ENCODE measurements at places on chromosomes 3 and 15.
A peak's percentile ranks its signal among the peaks of the same experiment; 100 is the strongest.

DNA sequence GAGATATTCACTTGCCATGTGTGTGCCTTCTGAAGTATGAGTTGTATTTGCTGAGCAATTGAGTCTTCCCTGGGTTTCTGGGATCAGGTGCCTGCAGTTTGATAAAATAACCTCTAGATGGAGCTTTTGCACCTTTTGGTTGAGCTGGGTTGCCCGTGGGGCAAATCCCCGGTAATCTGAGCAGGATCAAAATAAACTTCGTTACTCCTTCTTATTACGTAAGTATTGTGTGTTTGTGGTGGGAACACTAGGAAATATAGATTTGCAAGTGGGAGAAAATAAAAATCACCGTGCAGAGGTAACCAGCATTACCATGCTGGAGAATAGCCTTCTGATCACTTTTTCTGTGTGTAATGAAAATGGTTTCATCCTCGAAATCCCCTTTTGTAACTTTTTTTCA lies 277.4 kb upstream of the NR2E3 start:
- peak; percentile 22 for DNase-seq

DNA sequence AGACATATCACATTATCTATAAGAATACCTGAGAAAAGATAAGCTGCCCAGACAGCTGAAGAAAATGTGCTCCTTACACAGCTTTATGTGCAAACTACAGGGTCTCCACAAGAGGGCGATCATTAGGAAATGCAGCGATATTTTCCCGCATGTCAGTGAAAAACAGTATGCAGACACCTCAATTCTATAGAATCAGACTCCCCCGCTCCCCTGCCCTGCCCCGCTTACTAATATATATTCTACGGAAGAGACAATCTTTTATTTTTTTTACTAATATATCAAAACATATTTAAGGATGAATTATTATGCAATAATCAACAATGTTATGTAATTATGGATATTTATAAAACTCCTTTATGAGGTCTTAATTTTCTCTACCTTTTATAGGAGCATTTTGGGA lies 681.3 kb downstream of the ROBO1 start:
- peak; percentile 12 for DNase-seq

GRCh38 chr3:13235897-13236296 lies 162.7 kb upstream of the IQSEC1 start:
- no peak for DNase-seq

DNA sequence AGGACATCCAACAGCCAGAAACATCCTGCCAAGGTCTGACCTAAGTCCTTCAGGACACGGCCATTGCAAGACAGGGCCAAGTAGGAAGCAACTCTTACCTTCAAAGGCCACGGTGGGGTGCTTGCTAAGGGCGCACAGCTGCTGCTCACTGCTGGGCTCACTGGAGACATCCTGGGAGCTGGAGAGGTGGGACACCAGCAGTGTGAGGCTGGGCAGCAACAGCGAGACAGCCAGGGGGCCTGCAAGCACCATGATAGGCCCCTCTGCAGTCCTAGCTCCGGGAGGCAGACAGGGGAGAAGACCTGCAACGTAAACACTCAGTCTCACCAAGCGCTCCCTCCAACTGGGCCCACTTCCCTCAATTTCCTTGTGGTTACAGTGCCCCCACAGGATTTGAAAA lies 79.2 kb downstream of the SEMA5B start:
- DNase-seq, result peak; percentile 44

DNA sequence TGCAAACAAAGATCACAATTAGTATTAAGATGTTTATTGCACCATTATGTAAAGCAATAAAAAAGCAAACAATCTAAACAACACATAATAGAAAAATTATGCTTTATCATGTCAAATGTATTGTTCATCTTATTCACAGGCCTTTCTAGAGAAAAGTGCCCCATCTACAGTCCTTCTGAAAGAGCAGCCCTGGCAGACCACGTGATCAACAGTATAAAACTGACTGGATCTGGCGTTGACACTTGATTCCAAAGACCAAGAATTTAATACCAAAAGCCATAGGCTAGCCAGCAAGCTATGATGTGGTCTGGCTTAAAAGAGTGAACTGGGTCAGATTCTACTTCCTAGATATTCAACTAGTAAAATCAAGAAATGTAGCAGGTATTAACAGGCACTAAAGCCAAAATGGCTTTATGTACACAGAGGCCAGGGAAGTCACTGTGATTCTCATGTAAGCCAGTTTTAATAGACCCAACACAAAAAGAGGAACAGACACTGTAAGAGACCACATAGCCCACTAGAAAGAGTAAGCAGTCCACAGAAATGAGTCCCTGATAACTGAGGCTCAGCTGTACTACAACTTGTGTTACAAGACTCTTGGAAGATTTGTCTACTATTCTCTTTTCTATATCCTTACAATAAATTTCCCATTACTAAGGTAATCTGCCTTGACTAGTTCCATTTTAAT lies 32.5 kb downstream of the DMXL2 start:
- no peak for DNase-seq

GRCh38 chr3:70999730-71000129 lies 583.8 kb downstream of the FOXP1 start:
- no peak for DNase-seq

- DNase-seq, result no peak
Measured at GRCh38 chr3:11455956-11456355, 183.8 kb downstream of the ATG7 start.

DNA sequence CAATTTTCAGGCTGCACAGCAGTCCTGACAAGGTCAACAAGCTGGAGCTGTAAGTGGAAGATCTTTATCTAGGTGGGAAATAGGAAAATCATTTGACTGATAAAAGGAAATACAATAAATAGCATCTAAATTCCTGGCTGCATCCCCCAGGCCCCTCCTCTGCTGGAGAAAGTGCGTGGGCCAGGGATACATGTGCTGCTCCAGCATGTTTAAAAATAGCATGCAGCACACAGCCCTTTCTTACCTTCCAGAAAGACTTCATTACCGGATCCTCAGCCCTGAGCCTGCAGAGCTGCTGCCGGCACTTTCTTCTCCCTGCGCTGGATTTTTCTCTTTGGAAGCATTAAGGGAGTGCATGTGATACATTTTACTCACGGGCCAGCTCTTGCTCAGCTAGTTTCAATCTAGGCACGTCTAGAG lies 77.3 kb downstream of the HMG20A start:
- no peak for DNase-seq

DNA sequence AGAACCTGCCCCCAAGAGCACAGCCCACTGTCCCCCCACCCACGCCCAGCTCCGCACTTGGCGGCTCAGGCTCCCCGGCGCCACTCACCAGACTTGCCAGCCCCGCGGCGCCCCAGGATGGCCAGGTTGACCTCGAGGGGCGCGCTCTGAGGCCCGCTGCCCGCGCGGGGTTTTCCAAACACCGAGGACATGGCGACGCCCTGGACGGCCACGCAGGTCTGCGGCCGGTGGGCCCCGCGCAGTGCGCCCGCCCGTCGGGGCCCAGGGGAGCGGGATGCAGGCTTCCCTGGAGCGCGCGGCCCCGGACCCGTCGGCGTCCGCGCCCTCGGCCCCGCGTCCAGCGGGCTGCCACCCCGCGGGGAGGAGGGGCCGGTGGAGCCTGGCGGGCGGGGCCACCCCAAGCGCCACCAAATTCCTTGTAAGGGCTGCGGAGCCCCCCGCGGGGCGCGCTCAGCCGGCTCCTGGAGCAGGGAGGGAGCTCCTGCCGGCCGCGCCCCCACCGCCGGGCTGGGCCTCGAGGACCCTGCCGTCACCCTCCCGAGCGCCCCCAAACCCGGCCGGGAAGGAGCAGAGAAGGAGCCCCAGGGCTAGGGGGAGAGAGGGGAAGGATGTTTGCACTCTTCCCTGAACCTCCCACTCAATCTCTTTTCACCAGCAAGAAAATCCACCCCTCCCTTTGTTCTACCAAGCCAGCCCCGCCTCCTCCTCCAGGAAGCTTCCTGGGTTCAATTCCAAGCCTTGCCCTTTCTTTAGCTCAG lies at the start of gene RASL12:
Gene RASL12 (minus strand): TSS at position 347 of the 758 bp plus-strand sequence. CDS start 156 bp downstream, at position 191.
- DNase-seq, result no peak

DNA sequence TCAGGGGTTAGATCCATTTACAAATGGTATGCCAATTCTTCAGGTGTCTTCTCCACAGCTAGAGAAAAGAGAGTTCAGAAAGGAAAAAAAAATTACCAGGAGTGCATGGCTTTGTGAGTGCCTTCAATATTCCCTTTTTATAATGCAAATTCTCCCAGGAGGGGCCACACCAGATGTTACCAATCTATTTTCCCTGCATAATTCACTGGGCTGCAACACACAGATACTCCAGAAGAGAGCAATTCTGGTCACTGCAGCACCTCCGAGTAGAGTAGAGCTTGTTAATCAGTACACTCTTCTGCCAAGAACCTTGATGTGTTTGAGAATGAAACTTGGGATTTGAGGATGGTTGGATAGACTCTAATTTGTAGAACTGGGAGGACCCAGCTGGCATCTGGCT lies 80.7 kb upstream of the SPRED1 start:
- DNase-seq, result no peak

DNA sequence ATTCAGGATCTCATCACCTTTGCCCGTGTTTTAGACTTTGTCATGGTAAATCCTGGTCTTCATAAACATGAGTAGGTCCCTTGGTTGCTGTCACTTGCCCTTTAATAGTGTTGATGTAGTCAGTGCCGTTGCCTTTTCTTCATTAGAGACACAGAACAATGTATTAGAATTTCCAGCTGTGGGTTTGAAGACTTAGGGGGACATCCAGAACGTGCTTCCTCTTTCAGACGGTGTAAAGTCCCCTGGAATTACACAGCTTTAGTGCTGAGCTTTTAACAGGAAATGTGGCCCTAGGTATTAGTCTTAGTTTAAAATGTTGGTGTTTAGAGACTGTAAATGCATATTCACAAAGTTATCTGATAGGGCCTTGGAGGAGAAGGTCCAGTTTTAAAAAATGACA lies 8.8 kb upstream of the LRCH3 start:
- no peak for DNase-seq

DNA sequence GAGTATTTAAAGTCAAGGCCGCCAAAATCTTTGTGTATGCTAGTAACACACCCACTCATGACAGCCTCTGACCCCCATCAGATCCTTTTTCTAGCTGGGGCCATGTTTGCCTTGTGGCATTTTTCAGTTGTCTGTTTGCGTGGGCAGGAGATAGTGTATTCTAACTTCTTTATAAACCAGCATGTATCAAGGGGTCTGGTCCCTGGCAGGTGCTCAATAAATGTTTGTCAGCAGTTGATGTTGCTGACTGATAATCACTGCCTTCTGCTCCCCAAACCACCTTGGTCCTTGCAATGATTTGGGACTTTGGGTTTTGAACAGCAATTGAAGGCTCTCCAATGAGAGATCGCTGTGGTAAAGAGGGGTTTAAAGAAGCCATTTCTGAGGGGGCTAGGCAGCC lies 19.2 kb downstream of the RARB start:
- DNase-seq, result no peak

GRCh38 chr3:56822501-56822900 lies 20.8 kb upstream of the ARHGEF3 start:
- no peak for DNase-seq

DNA sequence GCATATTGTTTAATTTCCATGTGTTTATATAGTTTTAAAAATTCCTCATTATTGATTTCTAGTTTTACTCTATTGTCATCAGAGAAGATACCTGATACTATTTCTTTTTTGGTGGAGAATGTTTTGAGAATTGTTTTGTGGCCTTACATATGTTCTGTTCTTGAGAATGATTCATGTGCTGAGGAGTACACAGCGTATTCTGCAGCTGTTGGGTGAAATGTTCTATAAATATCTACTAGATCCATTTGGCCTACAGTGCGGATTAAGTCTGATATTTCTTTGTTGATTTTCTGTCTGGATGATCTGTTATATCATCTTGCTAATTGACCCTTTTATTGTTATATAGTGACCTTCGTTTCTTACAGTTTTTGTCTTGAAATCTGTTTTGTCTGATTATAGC lies 109.7 kb downstream of the UBE2E2 start:
- no peak for DNase-seq

GRCh38 chr3:22450786-22451400 lies 699.9 kb upstream of the ZNF385D start:
- DNase-seq, result no peak

- DNase-seq, result no peak
Measured at GRCh38 chr3:13628841-13629551, 80.1 kb downstream of the FBLN2 start.

DNA sequence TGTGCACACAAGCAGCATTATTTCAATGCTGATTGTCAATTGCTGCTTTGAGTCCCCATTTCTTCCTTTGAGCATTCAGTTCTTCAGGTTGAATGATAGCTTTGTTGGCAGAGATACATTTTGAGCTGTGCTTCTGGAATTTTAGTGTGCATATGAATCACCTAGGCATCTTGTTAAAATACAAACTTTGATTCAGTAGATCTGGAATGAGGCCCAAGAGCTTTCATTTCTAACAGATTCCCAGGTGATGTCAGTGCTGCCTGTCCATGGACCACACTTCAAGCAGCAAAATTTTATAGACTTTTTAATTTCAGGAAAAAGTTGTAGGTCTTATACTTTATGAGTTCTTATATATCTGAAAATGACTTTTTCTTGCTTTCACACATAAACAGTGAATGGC lies 131.1 kb downstream of the ADAMTSL3 start:
- no peak for DNase-seq

GRCh38 chr15:40232625-40233070 lies 6.2 kb upstream of the PAK6 start:
- no peak for DNase-seq

DNA sequence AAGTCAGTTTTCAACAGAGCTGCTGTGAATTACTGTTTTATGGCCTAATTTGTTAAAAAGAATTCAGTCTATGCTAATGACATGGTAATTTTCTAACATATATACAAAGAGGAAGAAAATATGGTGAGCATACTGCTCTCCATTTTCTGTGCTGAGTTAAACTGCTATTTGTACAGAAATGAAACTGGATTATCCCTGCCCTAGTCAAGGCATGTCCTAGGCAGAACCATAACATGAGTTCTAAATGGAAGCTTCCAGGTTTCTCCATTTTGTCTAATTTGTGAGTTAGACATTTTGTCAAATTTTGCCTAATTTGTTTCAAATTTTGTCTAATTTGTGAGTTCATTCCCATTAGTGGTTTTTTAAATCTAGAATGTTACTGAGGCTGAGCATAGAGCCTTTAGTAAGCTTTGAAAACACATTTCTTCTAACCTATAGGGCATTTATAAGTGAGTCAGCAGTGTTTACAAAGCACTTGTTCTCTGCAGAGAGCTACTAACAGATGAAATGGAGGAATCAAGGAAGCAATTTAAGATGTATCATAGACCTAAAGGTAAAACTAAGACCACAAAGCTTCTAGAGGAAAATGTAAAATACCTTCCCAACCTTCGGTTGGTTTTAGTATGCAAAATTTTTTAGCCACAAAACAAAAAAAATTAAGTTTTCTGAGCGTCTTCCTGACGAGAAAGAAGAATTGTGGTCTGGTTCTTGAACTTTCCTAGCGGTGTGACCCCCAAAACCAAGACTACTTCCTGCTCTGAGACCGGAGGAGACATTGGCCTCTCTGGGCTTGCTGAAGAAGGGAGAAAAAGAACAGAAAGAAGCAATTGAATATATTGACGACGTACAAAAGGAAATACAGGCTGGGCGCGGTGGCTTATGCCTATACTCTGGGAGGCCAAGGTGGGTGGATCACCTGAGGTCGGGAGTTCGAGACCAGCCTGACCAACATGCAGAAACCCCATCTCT lies 9.8 kb downstream of the P2RY14 start:
- DNase-seq, result no peak
